ENCODE measurements at places on chromosomes 2 and 18. TPM values are rescaled to one million over a fixed set of nuclear protein-coding genes. Genes with fewer than 3 reads are reported as not detected.

The CRYBA2 gene
- total RNA-seq = not detected

The TUBA4B gene
- not detected for total RNA-seq

The AFF3 gene
- total RNA-seq = not detected

The SCYGR4 gene
- total RNA-seq = not detected

The C2orf80 gene
- total RNA-seq = not detected

The KCNF1 gene
- not detected for total RNA-seq

The SIX3 gene
- total RNA-seq = not detected

The AP1S3 gene
- total RNA-seq = 23.6 TPM

The IL36B gene
- not detected for total RNA-seq

The DOK6 gene
- not detected for total RNA-seq

The MAP4K3 gene
- total RNA-seq = 51.7 TPM

The STAM2 gene
- 21.2 TPM for total RNA-seq

The C2orf72 gene
- under 0.01 TPM for total RNA-seq

The EVX2 gene
- not detected for total RNA-seq

The CCDC148 gene
- total RNA-seq = not detected

The CD302 gene
- 0.87 TPM for total RNA-seq

The UBXN2A gene
- 14.5 TPM for total RNA-seq

The FAM110C gene
- 2.4 TPM for total RNA-seq

The LAMA3 gene
- 1,921 TPM for total RNA-seq

The LIMS1 gene
- total RNA-seq = 82.7 TPM

The HOXD9 gene
- total RNA-seq = not detected

The INPP4A gene
- total RNA-seq = 16.1 TPM

The ERFE gene
- total RNA-seq = not detected

The RGPD3 gene
- total RNA-seq = under 0.01 TPM

The GYPC gene
- total RNA-seq = 207 TPM

The FEV gene
- not detected for total RNA-seq

The UGT1A9 gene
- total RNA-seq = not detected

The CD28 gene
- not detected for total RNA-seq

The MC2R gene
- total RNA-seq = not detected

The TSGA10 gene
- total RNA-seq = 6.7 TPM

The AGAP1 gene
- total RNA-seq = 25.7 TPM

The TLX2 gene
- not detected for total RNA-seq

The GAL3ST2 gene
- total RNA-seq = 0.79 TPM

The SOX11 gene
- total RNA-seq = 5.9 TPM
